ENCODE measurements at places on chromosomes 2 and 18.

DNA sequence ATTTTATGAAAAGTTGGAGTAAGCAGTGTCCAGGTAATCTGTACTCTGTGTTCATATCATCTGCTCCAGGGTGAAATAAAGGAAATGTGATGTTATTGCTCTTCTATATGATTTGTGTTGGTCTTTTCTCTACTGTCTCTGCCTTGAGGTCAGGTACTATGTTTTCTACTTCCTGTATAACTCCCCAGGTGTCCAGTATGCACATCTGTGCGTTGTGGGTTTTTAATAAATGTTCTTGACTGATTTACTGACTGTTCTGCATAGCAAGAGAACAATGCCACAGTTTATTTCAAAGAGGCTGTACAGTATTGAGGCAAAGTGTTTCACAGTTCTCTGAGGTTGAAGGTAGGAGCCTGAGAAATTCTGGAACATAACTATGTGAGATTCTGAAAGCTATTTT, 89.7 kb downstream of the BABAM2 start:
- DNase-seq, result no peak

DNA sequence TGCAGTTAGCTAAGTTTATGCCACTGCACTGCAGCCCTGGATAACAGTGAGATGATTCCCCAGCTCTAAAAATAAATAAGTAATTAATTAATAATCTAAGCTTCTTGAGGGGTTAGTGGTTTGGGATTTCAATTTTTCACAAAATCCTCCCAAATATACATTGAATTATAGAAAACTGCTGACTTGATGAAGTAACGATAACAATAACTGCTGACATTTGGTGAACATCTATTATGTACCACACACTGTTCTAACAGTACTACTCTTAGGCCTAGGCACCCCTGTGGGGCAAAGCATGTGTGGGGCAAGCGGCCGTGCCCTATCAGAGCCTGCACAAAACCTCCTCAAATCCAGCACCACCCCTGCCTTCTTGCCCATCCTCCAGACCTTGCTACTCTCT, 245.8 kb upstream of the EPHA4 start:
- DNase-seq, result no peak

GRCh38 chr2:46164529-46165301, 132.5 kb upstream of the EPAS1 start:
- DNase-seq, result no peak

DNA sequence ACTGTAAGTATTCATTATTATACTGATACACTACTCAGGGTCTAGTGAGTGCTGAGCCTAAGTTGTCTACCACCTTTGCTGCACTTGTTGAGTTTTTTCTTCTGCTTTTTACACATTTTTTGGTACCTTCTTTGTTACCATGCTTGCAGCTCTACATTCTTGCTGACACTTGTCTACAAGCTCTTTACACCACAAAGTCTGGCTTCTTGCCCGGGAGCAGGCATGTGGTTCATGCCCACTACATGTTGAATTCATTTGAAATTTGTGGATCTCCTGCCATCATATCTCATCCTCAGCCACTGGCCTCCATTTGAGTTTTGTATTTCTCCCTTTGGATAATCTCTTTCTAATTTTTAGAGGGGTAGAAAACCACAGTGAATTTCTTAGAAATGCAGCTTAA, 29.9 kb downstream of the IL18R1 start:
- no peak for DNase-seq

DNA sequence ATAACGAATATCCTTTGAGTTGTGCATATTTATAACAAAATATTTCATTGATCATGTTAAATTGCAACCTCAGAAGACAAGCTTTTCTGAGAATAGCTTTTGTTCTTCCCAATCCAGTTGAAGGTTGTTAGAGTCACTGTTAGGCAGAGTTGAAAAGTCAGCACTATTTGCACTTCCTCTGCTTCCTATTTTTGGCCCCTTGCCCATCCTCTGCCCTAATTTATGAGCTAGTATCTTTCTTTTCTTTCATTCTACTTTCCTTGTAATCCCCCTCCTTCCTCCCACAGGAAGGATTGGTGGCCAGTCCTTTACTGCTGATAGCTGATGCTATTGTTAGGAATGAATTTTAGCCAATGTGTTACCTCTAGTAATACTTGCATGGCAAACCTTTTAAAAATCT, 4.9 kb downstream of the RALB start:
- DNase-seq, result no peak

GRCh38 chr2:109613081-109613921, 465 bp downstream of the SEPTIN10 start:
- no peak for DNase-seq

- peak; percentile 30 for DNase-seq
These were observed 9.4 kb upstream of the IL1RL1 start for GRCh38 chr2:102301867-102302362.

- DNase-seq, result no peak
These were observed 389.4 kb downstream of the ZEB2 start for GRCh38 chr2:144130551-144130950.

GRCh38 chr2:67050622-67051021, 346.5 kb upstream of the ETAA1 start:
- DNase-seq, result no peak

GRCh38 chr2:219495531-219496122, 3.1 kb upstream of the GMPPA start:
- peak; percentile 68 for DNase-seq

DNA sequence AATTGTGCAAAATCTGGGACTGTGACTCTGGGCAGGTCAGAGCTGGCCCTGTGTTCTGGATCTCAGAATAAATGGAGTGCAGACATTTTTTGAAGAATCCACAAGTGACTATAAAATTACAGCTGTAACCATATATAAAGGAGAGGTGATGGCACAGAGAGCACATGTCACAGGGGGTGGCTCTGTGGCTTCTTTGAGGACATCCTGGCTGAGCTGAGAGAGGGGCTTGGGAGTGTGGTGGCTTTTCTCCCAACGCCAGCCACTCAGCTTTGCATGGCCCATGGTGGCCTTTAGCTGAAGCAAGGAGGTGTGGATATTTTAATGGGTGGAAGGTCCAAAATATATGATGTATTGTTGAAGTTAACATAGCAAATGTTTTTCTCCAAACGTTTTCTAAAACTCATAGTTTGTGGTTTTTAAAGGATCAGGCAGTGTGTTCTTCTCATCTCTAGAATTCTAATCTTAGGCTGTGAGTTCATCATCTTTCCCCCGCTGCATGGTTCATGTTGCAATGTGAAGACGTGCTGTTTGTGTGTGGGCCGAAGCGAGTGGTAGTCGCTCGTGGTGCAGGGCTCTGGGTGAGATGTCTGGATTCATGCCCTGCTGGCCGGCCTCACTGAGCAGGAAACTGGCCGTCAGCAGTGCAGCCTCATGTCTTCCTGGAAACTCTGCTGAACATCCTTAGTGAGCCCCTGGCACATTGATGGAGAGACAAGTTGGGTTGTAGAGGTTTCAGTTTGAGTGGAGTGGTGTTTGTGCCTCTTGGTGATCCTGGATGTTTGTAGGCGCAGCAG, 109.9 kb downstream of the ZNF236 start:
- DNase-seq, result no peak

- no peak for DNase-seq
These were observed 16.8 kb upstream of the CLASP1 start for GRCh38 chr2:121666042-121666441.

DNA sequence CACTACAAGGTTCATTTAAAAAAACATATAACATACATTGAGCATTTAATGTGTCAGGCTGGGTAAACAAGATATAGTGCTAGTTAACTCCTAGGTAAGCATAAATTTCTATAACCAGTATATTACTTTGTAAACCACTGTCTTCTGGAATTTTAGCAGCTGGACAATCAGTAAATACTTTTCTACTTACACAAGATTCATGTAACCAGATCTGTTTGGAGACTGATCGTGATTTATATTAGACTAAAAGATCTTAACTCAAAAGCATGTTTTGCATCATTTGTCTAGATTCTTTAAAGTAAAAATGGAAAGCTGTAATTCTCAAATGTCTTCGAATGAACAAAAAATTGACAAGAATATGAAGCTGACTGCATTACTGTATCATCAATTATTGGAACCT, 941 bp upstream of the SGO2 start:
- no peak for DNase-seq

DNA sequence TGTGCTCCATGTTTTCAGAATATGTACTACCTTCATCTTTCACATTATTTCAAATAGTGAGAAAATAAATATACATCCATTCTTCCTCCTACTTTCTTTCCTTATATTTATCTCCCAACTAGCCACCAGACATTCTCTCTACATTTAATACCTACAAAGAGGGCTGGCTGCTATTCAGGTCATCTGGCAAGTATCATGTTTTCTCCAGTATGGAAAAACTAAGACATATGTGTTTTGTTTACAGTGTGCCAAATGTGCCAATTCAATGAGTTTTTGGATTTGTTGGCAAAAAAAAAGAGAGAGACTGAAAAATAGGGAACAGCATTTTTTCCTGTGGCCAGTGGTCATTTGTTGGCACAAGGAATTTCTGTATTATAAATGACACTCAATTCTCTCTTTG, 1207.3 kb downstream of the DPP10 start:
- no peak for DNase-seq

GRCh38 chr18:37577051-37577611, 11.5 kb upstream of the CELF4 start:
- DNase-seq, result no peak

DNA sequence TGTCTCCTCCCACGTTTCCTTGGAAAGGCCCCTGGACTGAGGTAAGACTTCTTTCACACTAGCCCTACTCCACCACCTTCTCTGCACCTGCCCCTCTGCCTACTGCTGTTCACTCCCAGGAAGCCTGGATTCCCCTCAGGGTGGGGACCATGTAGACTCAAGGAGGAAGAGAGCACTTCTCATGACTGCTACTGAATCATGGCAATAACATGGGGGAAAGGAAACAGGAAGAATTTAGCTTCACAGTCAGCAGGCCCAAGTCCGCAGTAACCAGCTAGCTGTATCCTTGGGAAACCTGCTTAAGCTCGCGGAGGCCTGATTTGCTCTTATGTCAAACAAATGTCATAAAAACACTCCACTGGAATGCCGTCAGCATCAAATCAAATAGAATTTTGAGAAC, 126.2 kb upstream of the CAPN13 start:
- DNase-seq, result no peak

GRCh38 chr2:101763496-101764333, 66.2 kb downstream of the MAP4K4 start:
- no peak for DNase-seq

DNA sequence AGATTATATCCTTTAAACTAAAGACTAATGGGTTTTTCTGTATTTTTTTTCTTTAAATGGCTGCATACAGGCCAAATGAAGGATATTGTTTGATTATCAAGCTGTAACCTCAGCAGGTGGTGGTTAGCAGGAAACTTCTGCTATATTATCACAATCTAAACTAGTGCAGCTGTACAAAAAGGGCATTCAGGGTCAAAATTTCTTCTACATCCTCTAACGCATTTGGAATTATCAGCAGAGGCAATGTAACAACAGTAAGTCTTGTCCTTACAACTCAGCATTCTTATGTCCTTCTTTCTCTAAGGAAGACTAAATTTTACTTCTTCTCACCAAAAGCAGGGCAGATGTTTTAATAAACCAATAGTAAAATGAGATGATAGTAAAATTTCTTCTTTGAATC, 135.8 kb upstream of the FN1 start:
- DNase-seq, result no peak

GRCh38 chr2:225040856-225041206, 1.4 kb downstream of the DOCK10 start:
- peak; percentile 13 for DNase-seq

- DNase-seq, result no peak
These were observed 39.1 kb downstream of the MRPL35 start for GRCh38 chr2:86238354-86238753.

GRCh38 chr2:123528996-123529707, 495.9 kb upstream of the CNTNAP5 start:
- DNase-seq, result no peak

- no peak for DNase-seq
These were observed 15.5 kb downstream of the ANO7 start for GRCh38 chr2:241204010-241204384.

GRCh38 chr2:121489284-121489683, 41.4 kb upstream of the RNU4ATAC start:
- DNase-seq, result no peak

DNA sequence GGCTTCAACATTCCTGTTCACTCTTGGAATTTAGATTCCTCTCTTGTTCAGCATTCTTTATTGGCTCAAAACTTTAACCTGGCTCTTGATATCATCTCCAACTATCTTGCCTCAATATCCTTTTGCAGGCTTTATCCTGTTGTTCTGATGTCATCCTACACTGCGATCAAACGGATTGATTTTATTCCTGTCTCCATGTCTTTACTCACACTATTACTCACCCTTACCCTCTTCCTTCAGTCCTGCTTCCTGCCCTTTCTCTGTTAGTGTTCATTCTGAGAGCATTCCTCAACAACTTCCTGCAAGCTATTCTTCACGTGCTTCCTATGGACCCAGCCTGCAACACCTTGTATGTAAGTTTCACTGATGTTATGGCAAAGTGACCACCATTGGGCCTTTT, 264.7 kb downstream of the RNF152 start:
- no peak for DNase-seq

DNA sequence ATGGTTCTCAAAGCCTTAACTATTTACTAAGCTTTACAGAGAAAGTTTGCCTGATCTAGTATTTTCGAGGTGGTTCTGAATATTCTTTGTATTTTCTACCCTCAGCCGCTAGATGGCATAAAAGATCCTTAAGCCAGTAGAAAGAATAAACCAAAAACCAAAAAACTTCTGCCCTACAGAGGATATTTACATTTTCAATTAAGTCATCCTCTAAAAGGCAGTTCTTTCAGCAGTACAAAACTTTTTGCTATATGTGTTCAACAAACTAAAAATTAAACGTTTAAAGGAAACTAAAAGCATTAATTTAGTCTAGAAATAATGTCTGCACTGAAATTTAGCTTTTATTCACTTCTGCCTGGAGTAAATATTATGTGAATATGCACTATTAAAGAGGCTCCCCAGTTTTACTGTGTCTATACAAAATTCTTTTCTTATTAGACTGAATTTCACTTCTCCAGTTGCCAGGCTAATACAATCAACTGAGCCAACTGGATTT, 297.5 kb downstream of the PIEZO2 start:
- DNase-seq, result no peak

DNA sequence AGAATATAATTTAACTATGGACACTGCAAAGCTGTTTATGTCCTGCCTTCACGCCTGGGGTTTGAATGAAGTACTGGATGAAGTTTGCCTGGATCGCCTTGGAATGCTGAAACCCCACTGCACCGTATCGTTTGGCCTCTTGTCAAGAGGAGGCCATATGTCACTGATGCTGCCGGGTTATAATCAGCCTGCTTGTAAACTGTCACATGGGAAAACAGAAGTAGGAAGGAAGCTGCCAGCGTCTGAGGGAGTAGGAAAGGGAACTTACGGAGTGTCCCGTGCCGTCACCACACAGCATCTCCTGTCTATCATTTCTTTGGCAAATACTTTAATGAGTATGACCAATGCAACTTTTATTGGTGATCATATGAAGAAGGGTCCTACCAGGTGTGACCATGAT, 105.8 kb downstream of the WDR7 start:
- DNase-seq, result no peak

DNA sequence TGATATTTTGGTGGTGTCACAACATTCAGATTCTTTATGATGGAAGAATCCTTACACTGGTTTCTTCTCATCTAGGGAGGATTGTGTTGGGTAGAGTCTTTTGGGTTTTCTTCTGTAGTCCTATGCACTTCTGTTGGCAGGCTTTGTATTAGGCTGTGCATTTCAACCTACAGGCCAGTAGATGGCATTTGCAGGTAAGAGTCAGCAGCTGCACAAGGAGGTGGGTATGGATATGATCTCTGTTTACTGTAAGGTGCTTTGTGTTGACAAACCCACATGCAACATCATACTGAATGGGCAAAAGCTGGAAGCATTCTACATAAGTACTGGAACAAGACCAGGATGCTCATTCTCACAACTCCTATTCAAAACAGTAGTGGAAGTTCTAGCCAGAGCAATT, 656.8 kb downstream of the METTL4 start:
- no peak for DNase-seq
